RPMI7951 (cell line): ENCODE measurements at places on chromosomes 16 and 17. TPM values are rescaled to one million over a fixed set of nuclear protein-coding genes. Genes with fewer than 3 reads are reported as not detected.

SLFN12 gene
- 11.0 and 13.9 TPM in 2 replicates for total RNA-seq

CACNG5 gene
- not detected in 2 replicates for total RNA-seq

SPOP gene
- total RNA-seq: 32.1 and 34.1 TPM in 2 replicates

NOXO1 gene
- not detected in 2 replicates for total RNA-seq

BOLA2B gene
- total RNA-seq: 135 and 207 TPM in 2 replicates

DHRS11 gene
- 11.2 and 12.4 TPM in 2 replicates for total RNA-seq

NPB gene
- total RNA-seq: 3.7 and 3.9 TPM in 2 replicates

PLXDC1 gene
- 1.4 and 4.2 TPM in 2 replicates for total RNA-seq

GRCh38 chr16:31331141-31331764, 23.7 kb upstream of the ITGAX start:
- no peak for DNase-seq

DNA sequence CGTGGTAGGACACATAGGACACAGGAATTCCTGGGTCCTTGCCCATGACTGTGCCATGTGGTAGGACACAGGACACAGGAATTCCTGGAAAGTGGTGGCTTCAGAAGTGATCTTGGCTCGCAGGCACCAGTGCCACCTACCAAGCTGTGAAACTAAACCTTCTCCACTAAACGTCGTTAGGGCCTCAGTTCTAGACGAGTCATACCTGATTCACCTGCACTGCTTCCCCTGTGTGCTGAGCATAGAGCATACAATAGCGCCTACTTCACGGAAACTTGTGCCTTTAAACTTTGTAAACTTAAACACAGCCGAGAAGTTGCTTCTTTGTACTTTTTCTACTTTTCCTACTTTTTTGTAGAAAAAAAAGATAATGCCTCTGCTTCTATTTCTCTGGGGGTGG, 4.8 kb downstream of the SOX8 start:
- DNase-seq: no peak

- DNase-seq: no peak
Observed at GRCh38 chr17:79530361-79531105, 80.3 kb downstream of the RBFOX3 start.

DNA sequence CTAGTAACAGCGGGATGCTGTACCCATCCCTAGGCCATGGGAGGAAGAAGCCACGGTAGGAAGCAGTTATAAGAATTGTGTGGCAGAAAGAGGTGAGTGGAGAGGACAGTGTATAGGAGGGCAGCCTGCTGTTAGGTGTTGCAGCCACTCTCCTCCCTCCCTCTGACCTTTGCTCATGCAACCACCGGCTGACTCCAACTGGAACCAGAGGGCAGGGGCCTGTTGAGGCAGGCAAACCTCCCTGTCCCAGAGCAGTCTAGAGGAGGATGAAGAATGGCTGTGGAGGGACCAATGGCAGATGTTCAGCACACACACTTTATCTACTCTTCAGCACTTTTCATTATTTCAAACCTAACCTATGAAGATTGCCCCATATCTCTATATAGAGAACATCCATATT, 2.2 kb downstream of the TXNL4B start:
- no peak for DNase-seq

DNA sequence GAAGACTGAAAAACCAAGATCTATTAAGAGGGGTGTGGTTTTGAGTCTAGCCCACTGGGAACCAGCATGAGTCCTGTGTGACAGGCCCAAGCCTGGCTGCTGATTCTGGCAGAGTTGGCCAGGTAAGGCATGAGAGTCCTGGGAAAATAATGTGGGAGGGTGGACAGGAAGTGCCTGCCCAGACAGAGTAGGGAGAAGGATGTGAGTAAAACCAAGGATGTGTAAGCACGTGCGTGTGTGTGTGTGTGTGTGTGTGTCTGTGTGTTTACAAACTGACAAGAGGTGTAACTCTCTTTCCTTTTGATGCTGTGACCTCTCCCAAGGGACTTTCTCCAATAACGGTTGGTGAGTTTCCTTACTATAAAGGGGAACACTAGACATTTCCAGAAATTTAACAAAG, 15.6 kb upstream of the TEX2 start:
- peak; percentile 59 for DNase-seq

- no peak for DNase-seq
Observed at GRCh38 chr17:71846561-71847110, 274.2 kb upstream of the SOX9 start.

DNA sequence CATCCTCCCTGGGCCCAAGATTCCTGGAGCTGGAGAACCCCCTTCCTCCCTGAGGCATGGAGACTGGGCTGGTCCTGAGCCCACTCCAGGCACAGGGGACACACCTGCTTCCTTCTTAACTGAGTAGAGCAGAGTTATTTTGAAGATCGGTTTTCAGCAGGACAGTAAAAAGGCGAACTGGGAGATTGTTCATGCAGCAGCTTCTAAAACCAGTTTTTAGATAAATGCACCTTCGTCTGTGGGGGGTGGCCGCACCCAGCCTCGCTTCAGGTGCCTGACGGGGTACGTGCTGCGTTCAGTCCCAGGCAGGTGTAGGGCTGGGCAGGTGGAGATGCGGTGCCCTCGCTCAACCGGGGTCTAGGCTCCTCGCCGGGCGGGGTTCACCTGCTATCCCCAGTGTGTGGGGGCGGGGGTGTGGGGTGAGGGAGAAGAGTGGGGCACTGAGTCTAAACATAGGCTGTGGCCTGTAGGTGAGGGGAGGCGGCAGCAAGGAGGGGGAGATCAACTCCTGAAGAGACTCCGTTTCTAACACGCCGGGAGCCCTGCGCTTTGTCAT, 69.5 kb downstream of the JPH3 start:
- no peak for DNase-seq

GRCh38 chr17:49361902-49362722, at the start of gene ZNF652:
ZNF652 (minus strand) TSS chr17:49362250; CDS start chr17:49317725, 44,525 bp downstream.
- peak; percentile 83 for DNase-seq

- no peak for DNase-seq
Observed at GRCh38 chr17:44942456-44942855, 5.1 kb downstream of the KIF18B start.

- DNase-seq: peak; percentile 79
Observed at GRCh38 chr17:82333279-82334171, at the start of gene SECTM1. SECTM1 (minus strand) TSS chr17:82333766; CDS start chr17:82327240, 6,526 bp downstream.

- DNase-seq: no peak
Observed at GRCh38 chr17:47996201-47996600, 25.3 kb downstream of the CDK5RAP3 start.

DNA sequence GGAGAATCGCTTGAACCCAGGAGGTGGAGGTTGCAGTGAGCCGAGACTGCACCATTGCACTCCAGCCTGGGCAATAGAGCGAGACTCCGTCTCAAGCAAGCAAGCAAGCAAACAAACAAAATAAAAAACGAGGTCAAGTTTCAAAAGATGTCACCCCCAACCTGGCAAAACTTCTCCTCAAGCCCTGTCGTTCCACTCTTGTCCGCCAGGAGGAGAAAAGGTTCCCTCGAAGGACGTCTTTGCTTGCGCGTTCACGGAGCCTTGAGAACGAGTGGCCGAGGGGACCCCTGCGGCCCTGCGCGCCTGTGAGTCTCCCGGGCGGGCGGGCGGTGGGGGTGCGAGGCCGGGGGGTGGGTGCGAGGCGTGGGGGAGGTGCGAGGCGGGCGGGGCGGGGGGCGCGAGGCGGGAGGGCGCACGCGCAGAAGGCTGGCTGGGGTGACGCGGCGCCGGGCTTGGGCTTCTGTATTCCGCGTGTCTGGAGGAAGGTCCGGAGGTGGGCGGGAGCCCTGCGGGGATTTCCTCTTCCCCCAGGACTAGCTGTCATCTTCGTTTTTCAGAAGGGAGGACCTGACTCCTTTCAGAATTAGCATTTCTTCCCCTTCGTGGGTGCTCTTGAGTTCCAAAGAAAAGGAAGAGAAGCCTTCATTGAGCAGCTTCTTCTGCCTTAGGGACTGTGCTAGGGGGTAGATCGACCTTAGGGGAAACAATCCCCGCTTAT, 3.7 kb downstream of the SLC52A1 start:
- DNase-seq: peak; percentile 66

DNA sequence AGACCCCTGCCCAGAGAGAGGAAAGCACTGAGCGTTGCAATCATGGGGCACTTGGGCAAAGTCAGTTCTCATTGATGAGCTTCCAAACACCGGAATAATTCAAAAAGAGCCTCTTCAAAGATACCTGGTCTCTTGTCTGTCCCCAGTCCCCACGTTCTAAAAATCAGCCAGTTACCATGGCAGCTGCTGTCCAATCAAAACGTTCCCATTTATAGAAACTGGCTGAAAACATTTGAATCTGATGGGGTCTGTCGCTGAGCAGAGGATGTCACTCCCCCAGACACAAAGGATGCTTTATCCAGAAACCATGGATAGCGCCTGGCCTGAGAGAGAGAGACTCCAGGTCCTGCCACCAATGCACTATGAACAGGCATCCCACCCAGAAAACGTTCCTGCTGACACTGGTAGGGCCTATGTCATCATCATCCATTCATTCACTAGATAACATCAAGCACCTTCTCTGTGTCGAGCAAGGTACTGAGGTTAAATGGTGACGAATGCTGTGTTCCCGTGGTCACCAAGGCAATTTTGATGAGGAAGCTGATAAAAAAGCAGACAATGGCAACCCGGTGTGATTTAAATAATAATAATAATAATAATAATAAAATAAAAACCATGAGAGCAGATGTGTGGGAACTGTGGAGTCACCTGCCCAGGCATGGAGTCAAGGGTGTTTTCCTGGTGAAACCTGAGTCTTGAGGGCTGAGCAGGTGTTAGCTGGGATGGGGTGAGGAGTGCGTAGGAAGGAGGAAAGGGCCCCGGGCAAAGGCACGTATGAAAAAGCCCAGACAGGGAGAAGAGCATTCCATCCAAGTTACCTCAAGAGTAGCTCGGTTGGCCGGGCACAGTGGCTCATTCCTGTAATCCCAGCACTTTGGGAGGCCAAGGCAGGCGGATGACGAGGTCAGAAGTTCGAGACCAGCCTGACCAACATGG, 19.0 kb upstream of the CALB2 start:
- no peak for DNase-seq

GRCh38 chr17:1058423-1059130, 61.6 kb downstream of the TIMM22 start:
- peak; percentile 40 for DNase-seq

GRCh38 chr17:45784741-45785479, 790 bp downstream of the CRHR1 start:
- DNase-seq: no peak

GRCh38 chr17:17019891-17020456, 22.3 kb upstream of the MPRIP start:
- no peak for DNase-seq

DNA sequence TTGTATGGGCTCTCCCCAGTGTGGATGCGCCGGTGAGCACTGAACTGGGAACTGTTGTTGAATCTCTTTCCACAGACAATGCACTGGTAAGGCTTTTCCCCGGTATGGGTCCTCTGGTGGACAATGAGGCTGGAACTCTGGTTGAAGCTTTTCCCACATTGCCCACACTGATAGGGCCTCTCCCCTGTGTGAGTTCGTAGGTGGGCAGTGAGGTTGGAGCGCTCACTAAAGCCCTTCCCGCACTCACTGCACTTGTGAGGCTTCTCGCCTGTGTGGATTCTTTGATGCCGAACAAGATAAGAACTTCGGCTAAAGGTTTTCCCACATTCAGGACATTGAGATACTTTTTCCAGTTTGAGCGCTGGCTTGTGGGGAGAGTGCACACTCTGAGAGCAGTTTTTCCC, 17.8 kb downstream of the ZSCAN32 start:
- DNase-seq: no peak

DNA sequence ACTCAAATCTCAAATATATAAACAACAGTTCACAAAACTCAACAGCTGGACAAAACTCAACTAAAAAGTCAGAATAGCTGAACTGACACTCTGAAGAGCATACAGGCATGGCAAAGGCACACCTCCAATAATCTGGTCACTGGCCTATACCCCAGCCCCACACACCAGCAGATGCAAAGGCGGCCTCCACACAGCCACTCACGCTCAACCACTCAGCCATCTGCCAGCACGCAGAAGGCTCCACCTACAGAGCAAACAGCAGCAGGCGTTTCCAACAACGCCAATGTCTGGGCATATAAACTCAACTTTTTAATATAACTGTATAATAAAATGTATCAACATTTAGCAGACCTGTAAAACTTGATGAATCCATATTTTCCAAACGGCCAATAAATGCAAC, 17.2 kb downstream of the USP7 start:
- no peak for DNase-seq

DNA sequence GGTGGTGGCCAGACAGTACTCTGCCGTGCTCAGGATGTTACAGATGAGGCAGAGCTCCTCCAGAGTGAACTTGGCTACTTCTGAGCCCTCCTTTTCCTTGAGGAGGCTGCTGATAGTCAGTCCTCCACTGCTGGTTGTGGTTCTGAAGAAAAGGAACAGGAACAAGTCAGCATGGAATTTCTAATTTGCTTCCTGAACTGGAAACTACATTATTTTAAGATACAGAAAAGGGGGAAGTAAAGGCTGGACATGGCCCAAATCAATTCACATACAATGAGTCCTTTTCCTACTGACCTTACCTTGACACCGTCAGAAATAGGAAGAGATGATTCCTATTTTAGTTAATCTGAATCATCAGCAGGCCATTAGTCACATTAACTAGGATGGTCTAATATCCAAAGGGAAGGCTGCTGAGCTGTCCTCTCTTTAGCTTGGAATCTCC, 154.2 kb downstream of the VPS53 start:
- peak; percentile 33 for DNase-seq
